ENCODE measurements at places on chromosomes 5 and 9.

- DNase-seq, result no peak
These were observed 40.2 kb downstream of the CYFIP2 start for GRCh38 chr5:157306081-157306480.

GRCh38 chr5:54229041-54229780 lies 81.2 kb downstream of the ARL15 start:
- peak; percentile 57 for DNase-seq

DNA sequence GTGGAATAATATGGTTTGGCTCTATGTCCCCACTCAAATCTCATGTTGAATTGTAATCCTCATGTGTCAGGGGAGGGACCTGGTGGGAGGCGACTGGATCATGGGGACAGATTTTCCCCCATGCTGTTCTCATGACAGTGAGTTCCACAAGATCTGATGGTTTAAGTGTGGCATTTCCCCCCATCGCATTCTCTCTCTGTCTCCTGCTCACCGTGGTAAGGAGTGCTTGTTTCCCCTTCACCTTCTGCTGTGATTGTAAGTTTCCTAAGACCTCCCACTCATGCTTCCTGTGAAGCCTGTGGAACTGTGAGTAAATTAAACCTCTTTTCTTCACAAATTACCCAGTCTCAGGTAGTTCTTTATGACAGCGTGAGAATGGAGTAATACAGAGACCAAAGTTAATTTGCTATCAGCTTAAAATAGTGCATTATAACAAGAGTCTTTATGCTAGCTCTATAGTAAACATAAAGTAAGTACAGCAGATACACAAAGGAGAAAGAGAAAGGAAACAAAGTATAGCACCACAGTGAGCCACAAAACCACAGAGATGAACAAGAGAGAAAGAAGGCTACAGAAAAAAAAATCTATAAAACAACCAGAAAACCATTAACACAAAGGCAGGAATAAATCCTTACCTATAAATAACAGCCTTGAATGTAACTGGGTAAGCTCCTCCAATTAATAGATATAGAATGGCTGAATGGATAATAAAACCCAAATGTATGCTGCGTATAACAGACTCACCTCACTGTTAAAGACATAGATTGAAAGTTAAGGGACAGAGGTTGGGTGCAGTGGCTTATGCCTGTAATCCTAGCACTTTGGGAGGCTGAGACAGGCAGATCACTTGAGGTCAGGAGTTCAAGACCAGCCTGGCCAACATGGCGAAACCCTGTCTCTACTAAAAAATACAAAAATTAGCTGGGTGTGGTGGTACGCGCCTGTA lies 39.7 kb downstream of the RAPGEF6 start:
- no peak for DNase-seq

DNA sequence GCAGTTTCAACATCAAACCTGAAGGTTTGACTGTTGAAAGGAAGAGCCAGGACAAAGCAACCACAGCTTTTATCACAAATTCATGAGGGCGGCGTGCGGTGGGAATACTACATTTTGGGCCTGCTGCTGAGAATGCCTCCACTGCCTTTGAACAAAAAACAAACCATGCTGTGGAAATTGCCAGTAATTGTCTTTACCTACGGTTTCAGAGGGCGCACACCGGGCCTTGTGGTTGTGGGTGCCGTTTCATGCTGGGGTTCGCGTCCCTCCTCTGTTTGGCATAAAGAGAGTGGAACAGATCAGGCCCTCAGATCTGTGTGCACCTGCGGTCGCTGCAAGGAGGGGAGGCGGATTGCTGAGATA lies 27.6 kb upstream of the TCF7 start:
- DNase-seq, result no peak

Measured in EL (cell line).